ENCODE measurements at places on chromosomes 11 and 22.

DNA sequence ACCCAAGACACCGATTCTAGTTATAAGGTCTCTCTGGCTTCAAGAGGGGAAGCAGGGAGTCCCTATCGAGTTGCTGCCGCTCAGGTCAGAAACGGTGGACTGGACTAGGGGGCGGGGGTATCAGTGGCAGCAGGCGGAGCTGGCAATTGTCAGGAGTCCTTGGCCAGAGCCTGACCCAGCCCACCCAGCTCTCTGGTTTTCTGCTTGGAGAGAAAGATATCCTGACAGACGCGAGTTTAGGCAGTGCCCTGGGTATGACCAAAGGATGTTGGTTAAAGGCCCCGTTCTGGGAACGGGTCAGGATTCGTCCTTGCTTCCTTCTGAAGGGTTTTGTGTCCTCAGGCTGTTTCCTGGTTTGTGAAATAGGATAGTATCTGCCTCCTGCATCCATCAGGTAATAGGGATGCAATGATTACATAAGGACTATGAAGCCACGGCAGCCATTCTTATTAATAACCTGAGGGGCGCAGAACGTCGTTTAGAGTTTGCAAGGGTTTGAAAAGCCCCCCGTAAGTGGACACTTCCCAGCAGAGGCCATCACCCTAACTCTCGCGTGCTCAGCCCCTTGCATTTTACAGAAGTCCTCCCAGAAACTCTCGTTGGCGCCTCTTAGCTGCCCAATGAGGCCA is 700 bp upstream of the DEPDC5 start:
- DNase-seq: no peak

DNA sequence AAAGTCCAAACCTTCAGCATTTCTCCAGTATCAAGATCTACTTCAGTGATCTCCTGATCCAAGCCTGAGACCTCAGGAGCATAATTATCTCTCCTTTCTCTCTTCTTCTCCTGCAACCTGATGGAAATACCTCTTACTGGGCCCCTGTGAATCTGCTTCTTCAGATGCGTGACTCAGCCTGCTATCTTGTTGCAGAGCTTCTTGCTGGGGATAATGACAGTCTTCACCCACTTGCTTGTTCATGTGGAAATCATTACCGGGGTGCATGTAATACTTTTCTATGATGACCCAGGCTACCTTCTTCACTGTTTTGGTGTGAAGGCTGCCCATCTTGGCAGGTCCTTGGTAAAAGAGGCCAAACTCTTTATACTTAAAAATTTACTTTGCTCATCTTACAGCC is 140.0 kb upstream of the POU2AF2 start:
- no peak for DNase-seq

- DNase-seq: no peak
Observed at GRCh38 chr11:70671611-70672010, 273.3 kb downstream of the CTTN start.

DNA sequence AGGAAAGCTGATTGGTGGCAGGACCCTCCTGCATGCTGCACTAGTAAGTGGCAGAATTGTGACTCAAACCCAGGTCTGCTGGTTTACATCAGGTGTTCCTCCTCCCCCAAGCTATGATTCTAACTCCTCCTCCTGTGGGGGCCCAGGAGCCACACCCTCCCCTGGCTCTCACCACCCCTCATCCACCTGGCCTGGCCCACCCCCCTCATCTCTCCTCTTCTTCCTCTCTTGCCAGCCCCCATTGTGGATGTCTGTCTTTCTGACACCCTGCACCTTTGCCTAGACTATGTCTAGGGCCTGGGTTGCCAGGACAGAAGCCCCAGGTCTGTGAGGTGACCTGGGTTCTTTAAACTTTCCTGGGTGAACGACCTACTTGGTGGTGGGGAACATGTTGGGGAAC is 59.9 kb downstream of the GRIK4 start:
- DNase-seq: no peak

- no peak for DNase-seq
Observed at GRCh38 chr11:35169754-35170153, 30.8 kb downstream of the CD44 start.

Data from NCI-H774 (cell line).